CD4-positive, alpha-beta T cell treated with Interleukin-21 for 1 hour (primary cell): ENCODE measurements at places on chromosomes 16 and 17.
A peak's percentile ranks its signal among the peaks of the same experiment; 100 is the strongest.

DNA sequence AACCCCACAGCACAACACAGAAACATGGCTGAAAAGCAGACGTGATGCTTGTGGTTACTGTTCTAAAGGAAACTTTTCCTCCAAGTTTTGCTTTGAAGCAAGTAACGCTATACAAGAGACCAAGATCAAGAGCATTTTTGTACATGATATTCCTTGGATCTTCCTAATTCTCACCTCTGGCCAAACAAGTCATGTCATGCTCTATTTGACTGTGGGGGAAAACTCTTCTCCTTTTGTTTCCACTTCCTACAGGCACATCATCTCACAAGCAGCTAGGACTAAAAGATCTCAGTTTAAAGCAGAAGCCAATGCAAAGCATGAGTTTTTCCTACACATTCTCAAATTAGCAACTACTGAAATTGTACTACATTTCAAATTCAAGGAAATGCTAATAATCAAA, 50.7 kb downstream of the CFDP1 start:
- no peak for DNase-seq

- no peak for DNase-seq
Observed at GRCh38 chr16:27303256-27304100, 10.3 kb upstream of the IL4R start.

- DNase-seq = peak; percentile 45
Observed at GRCh38 chr16:4273858-4274311, 1.1 kb upstream of the TFAP4 start.

- no peak for DNase-seq
Observed at GRCh38 chr16:24851700-24852099, 5.9 kb downstream of the SLC5A11 start.

DNA sequence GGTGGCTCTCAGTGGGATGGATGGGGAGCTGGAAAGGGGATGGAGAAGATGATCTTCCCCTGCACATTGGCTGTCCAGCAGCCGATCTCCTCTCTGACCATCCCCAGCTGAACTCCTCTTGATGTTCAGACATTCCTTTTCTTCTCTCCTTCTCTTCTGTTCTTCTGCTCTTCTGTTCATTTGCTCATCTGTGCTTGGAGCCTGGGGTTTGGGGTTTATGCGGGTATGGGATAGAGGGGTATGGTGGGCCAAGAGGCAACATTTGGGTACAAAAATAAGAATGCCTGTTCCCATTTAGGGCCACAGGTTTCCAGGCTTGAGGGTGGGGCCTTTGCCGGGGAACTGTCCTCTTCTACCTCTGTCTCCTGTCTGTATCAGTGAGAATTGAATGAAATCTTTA, 205.4 kb upstream of the XYLT1 start:
- no peak for DNase-seq

- peak; percentile 79 for DNase-seq
Observed at GRCh38 chr17:58487589-58488427, at the start of gene HSF5. Gene HSF5 (minus strand): TSS chr17:58488408. CDS start chr17:58488274, 134 bp downstream.

DNA sequence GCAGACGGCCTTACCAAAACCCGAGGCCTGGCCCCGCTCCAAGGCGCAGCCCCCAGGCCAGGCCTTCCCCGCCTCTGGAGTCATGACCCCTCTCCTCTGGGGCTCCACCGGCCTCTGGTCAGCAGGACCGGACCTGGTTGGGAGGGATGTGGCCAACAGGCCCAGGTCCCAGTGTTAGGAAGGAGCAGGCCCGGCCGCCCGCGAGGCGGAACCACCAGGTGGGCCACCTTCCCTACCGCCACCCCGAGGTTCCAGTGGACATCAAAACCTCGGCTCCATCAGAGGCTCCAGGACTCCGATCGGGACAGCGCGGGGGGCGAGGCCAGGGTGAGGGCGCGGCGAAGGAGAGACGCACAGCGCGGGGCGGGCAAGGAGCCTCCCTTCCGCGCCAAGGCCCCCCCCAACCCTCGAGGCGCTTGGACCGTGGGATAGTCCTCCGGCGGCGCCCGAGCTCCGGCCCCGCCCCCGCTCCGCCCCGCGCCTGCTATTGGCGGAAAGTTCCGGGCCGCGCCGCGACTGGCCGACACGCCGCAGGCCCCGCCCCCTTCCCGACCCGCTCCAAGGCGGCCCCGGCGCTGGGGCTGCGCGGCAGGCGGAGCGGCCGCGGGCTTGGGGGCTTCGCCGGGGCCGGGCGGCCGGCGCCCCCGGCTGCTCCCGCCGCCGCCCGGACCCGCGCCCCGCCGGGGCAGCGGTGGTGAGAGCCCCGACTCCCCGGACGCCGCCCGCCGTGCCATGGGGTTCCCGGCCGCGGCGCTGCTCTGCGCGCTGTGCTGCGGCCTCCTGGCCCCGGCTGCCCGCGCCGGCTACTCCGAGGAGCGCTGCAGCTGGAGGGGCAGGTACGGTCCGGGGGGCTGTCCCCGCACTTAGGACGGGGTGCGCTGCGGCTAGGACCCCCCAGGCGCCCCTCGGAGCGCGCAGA, at the start of gene METRN:
METRN (plus strand) TSS at position 561 of the 919 bp plus-strand sequence; CDS start at position 733, 172 bp downstream.
- DNase-seq = peak; percentile 90

DNA sequence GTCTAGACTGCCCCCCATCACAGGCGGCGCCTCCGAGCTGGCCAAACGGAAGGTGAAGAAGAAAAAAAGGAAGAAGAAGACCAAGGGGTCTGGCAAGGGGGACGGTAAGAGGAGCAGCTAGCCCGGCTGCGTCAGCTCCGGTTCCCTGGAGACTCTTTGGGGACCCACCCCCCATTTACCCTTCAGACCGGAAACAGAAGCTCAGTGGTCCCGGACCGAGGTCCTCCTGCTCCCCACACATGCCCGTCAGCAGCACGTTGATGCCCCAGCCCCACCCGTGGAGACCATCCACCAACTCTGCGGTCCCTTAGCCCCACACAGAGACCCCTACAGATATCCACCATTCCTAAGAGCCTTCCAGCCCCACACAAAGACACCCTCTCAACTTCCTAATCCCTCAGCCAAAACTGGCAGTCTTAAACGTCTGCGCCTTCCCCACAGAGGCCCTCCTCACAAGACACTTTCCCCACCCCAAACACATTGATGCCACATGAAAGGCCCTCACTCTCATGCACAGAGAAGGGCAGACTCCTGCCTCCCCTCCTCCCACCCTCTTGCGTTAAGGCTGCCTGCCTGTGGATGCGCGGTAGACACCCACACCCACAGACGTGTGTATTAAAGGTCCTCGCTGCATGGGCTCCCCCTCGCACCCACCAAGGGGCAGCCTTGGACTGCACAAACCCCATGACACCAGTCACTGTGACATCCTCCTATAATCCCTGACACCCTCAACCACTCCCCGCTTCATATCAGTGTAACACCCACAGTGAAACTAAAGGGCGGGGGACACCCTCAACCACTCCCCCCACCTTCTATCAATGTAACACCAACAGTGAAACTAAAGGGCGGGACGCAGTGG, 58.2 kb upstream of the RPH3AL start:
- DNase-seq = peak; percentile 83

DNA sequence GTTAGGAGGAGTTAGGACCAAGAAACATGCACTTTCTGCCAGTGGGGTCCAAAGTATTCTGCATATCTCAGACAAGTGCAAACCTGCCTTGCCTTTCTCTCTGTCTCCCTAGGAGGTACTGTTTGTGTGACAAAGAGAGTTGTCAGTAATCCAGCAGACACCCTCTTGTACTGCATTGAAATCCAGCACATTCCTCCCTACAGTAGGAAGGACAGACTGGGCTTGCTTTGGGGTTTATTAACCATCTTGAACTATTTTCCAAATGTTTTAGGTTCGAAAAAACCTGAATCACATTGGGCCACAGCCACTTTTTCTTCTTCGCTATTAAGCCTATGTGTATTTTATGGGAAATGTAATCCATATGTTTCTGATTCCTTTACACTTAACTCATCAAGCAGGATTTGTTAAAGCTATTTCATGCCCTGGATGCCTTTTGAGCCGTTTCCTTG, 204.2 kb upstream of the KCNJ16 start:
- no peak for DNase-seq

DNA sequence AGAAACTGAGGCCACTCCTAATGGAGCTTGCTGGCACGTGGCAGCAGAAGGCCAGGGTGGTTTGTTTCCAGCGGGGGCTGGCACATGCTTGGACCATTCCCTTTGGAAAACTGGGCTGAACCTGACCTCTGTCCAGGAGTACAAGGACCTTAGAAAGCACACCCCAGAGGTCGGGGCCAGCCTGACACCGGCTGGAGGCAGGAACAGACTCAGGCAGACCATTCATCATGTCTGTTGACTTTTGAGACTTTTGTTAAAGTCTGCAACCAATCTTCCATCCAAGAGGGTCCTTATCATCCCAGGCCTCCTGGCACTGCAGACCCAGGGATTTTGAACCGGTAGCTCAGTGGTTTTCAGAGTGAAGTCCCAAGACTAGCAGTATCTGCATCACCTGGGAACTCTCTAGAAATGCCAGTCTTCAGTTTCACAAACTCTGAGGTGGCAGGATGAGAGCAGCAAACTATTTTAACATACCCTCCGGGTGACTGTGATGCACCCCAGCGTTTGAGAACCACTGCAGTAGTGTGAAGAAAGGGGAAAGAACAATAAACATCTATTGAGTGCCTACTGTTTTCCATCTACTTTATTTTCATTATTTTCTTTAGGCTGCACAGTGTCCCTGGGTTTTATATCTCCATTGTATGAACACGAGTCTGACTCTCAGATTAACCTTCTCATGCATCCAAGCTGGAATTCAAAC, 145.3 kb upstream of the PLCG2 start:
- DNase-seq = no peak

- no peak for DNase-seq
Observed at GRCh38 chr16:2597560-2597902, 59.7 kb downstream of the PDPK1 start.

- DNase-seq = no peak
Observed at GRCh38 chr16:86868786-86869185, 290.4 kb downstream of the FOXL1 start.

DNA sequence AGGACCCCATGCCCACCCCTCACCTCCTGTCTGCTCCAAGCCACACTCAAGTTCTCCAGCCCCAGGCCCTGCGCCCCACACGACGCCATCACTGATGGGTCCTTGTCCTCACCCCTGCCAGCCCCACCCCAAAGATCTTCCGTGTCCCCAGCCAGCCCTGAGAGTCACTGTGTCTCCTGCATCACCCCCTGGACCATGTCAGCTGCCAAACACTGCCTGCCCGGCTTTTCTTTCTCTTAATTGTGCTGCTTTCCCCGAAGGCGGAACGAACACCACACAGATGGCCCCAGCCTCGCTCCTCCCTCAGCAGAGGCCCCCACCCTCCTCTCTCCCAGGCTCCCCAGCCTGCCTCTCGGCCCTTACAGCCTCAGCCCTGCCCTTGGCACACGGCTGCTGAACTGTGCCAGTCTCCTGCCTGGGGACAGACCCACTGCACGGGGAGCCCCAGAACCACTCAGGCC, 4.8 kb upstream of the GAA start:
- no peak for DNase-seq

DNA sequence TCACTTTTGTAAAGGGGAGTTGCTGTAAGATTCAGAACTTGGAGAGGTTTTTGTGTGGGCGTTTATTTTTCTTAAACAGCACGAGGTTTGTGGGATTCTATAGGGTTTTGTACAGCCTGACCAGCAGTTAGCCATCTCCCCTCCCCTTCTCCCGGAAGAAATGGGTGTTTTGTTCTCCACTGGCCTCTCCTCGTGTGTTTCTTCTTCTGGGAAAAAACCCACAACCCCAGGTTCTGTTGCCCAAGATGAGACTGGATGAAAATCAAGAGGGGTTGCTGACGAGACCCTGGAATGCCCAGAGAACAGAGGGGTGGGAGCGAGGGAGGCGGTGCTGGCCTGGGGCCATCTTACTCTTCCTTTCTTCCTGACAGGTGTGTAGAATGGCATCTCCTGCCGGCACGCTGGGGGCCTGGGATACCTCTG, 186.1 kb downstream of the MSI2 start:
- DNase-seq = no peak

GRCh38 chr17:17175917-17176316, 30.2 kb downstream of the PLD6 start:
- peak; percentile 27 for DNase-seq

DNA sequence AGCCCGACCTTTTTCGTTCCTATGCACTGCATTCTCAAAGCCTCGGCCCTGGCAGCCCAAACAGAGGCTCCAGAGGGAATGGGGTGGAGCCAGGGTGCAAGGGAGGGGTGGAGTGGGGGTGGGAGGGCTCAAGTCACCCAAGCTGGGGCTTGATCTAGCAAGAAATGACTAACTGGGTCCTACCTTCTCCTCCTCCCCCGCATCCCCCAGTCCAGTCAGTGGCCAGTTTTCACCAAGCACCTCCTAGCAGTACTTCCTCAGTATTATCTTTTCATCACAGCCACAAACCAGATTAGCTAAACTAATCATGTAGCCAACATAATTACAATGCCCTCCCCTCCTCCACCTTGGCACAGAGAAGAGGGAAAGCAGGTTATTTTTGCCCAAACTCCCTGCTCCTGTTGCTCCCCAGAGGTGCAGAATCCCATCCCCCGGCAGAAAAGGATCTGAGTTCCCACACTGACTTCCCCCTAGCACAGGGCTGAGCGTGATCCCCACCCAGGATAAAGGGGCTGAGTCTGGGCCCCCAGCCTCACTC, 2.2 kb downstream of the JUP start:
- no peak for DNase-seq

- DNase-seq = no peak
Observed at GRCh38 chr17:69430488-69430887, 16.0 kb downstream of the MAP2K6 start.

DNA sequence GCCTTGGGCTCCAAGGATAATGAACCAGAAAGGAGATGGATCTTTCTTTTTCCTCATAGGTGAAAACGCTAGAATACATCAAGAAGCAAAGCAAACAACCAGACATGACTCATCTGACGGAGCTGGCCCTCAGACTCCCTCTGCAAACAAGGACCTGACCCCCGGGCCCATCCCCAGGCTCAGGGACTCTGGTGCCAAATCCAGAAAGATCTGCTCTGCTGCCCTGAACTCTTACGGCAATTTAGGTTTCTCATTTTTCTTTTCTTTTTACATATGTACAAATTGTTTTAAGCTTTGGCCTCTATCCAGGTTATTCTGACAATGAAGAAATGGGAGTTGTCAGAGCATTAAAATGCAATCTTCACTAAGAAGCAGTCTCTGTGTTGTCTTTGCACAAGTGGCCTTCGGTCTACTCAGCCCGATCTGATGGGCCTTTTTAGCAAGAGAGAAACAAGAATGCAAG, 17.7 kb downstream of the KNOP1 start:
- DNase-seq = no peak

GRCh38 chr17:1122533-1123392, 57.0 kb downstream of the ABR start:
- peak; percentile 83 for DNase-seq

DNA sequence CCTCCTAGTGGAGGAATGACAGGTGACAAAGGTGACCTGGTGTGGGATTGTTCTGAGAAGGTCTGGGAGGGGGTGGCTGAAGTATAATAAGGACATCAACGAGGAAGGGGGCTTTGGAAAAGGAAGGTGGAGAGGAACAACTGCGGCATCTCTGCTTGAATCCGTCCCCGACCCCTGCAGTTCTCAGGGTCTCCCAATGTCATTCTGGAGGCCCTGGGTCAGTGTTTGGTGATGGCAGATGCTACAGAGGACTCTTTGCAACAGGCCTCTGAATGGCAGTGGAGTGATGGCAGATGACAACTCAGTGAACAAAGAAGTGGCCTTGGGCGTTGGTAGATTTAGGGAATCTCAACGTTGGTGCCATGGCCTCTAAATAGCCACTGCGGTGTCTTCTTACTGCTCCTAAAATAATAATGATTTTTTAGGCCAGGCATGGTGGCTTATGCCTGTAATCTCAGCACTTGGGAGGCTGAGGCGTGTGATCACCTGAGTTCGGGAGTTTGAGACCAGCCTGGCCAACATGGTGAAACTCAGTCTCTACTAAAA, 1.3 kb downstream of the ENGASE start:
- no peak for DNase-seq
